Natural killer cell (primary cell): ENCODE measurements at places on chromosomes 11 and 22. TPM values are rescaled to one million over a fixed set of nuclear protein-coding genes. Genes with fewer than 3 reads are reported as not detected.

GRCh38 chr22:26646158-26646557 lies 11.2 kb upstream of the MIAT start:
- no peak overlapping the region for H3K4me3 ChIP-seq
- no peaks in the 10 kb centered on the region for H3K27me3 ChIP-seq
- H3K36me3 ChIP-seq, result no peaks in the 10 kb centered on the region
- H3K4me1 ChIP-seq, result peaks cover 72% of the 10 kb centered on the region
- no peak for DNase-seq

DNA sequence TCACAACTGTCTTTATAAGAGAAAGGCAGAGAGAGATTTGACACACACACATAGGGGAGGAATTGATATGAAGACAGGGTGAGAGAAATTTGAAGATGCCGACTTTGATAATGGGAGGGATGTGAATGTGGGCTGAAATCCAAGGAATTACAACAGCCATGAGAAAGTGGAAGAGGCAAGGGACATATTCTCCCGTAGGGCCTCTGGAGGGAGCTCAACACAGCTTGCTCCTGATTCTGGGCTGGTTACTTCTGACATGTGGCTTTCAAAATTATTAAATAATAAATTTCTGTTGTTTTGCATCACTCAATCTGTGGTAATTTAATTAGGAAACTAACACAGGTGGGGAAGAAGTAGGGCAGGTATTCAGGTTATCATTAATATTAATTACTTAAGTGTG lies 282.9 kb downstream of the LUZP2 start:
- no peak overlapping the region for H3K4me3 ChIP-seq
- no peak for DNase-seq
- no peaks in the 10 kb centered on the region for H3K36me3 ChIP-seq
- no peaks in the 10 kb centered on the region for H3K27me3 ChIP-seq
- H3K4me1 ChIP-seq, result no peaks in the 10 kb centered on the region
- no peak overlapping the region for H3K27ac ChIP-seq

DNA sequence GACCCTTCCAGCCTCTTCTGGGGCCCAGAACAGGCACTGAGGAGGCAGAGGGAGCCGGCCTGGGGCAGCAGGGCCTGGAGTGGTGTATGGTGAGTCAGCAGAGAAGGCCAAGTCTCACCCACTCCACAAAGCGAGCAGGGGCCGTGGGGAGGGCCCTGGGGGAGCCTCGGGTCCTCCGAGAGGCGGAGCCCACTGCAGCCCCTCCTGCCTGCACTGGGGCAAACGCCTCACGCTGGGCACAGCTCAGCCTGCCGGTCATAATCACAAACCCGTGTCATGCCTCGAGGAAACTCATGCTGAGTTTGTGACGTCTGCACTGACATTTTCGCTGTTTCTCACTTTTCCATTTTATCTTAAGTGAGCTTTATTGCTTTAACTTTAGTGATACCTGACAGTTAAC lies 38.4 kb downstream of the TOLLIP start:
- no peak for DNase-seq
- H3K36me3 ChIP-seq, result peaks cover 3% of the 10 kb centered on the region
- no peak overlapping the region for H3K4me3 ChIP-seq
- H3K4me1 ChIP-seq, result peaks cover 17% of the 10 kb centered on the region

GRCh38 chr11:79925570-79925969 lies 484.7 kb upstream of the TENM4 start:
- no peaks in the 10 kb centered on the region for H3K4me1 ChIP-seq
- no peaks in the 10 kb centered on the region for H3K27me3 ChIP-seq
- H3K36me3 ChIP-seq, result no peaks in the 10 kb centered on the region
- DNase-seq, result no peak

- no peak overlapping the region for H3K27ac ChIP-seq
- no peak overlapping the region for H3K4me3 ChIP-seq
- H3K36me3 ChIP-seq, result no peaks in the 10 kb centered on the region
- DNase-seq, result no peak
Observed at GRCh38 chr11:27055065-27055682, 14.6 kb downstream of the BBOX1 start.

- H3K27ac ChIP-seq, result no peak overlapping the region
- no peak overlapping the region for H3K4me3 ChIP-seq
- DNase-seq, result no peak
- H3K4me1 ChIP-seq, result no peaks in the 10 kb centered on the region
- peaks cover 15% of the 10 kb centered on the region for H3K36me3 ChIP-seq
- no peaks in the 10 kb centered on the region for H3K27me3 ChIP-seq
Observed at GRCh38 chr22:42905217-42905616, 48.1 kb upstream of the ARFGAP3 start.

GRCh38 chr11:47216121-47216798 lies 1.5 kb downstream of the DDB2 start:
- peaks cover 32% of the 10 kb centered on the region for H3K4me1 ChIP-seq
- no peaks in the 10 kb centered on the region for H3K27me3 ChIP-seq
- peak overlapping the region; percentile 96 for H3K27ac ChIP-seq
- peaks cover 8% of the 10 kb centered on the region for H3K36me3 ChIP-seq
- H3K4me3 ChIP-seq, result peak overlapping the region; percentile 98

DNA sequence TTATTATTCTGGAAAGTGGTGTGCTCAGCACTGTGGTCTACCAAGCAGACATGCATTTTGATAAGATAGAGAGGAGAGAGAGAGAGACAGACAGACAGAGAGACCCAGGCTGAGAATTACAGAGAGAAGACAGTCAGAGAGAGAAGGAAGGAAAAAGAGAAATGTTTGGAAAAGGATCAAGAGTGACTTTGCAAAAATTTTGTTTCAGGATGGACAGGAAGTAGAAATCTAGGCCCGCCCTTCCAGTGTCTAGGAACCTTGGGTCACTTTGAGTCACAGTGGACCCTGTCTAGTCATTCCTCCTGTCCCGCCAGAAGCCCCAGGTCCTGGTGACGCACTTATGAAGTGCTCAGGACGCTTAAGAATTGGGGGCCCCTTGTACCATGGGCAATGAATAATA lies 166.7 kb downstream of the ST3GAL4 start:
- H3K27ac ChIP-seq, result no peak overlapping the region
- no peaks in the 10 kb centered on the region for H3K4me1 ChIP-seq
- no peaks in the 10 kb centered on the region for H3K36me3 ChIP-seq

- no peak overlapping the region for H3K4me3 ChIP-seq
- no peak overlapping the region for H3K27ac ChIP-seq
- no peak for DNase-seq
Observed at GRCh38 chr11:70322666-70323065, 52.2 kb downstream of the PPFIA1 start.

GRCh38 chr11:123176785-123177184 lies 18.3 kb downstream of the CLMP start:
- H3K4me3 ChIP-seq, result no peak overlapping the region
- no peaks in the 10 kb centered on the region for H3K27me3 ChIP-seq
- H3K27ac ChIP-seq, result no peak overlapping the region

DNA sequence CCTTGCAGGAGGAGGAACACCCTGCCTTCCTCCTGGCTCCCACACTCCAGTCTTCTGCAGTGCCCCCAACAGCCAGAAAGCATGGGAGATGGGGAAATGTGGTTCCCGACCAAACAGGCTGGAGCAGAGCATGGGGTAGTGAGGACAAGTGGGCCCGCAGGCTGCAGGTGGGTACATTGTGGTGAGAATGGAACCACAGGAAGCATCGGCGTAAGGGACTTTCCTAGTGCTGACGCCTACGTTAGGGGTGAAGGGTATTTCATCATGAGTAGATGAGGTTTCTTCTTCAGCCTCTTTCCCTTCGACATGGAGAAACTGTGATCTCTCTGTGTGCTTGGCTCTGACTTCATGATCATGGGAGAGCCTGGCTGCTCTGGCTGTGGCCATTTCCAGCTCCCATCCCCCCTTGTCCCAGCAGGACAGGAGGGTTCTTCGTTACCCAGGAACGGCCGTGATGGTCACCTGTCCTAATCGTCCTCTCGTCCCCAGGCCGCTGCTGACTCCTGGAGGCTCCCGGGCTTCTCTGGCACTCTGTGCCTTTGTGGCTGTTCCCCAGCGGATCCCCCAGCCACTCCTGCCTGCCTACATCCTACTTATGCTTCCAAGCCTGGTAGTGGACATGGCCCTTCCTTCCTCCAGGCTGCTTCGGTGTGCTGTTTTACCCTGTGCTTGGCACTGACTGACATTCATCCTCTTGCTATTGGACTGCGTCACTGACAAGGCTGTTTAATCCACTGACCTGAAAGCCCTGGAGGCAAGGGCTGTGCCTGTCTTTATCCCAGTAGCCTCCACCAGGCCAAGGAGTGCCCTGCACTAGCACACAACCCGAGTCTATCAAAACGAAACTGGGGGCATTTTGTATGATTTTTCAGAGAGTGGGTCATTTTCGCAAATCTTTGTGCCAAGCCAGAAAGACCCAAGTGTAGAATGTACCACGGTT lies 65.2 kb upstream of the CECR2 start:
- H3K27me3 ChIP-seq, result no peaks in the 10 kb centered on the region
- no peaks in the 10 kb centered on the region for H3K36me3 ChIP-seq
- DNase-seq, result peak; percentile 88
- peak overlapping the region; percentile 43 for H3K27ac ChIP-seq
- H3K4me3 ChIP-seq, result no peak overlapping the region

DNA sequence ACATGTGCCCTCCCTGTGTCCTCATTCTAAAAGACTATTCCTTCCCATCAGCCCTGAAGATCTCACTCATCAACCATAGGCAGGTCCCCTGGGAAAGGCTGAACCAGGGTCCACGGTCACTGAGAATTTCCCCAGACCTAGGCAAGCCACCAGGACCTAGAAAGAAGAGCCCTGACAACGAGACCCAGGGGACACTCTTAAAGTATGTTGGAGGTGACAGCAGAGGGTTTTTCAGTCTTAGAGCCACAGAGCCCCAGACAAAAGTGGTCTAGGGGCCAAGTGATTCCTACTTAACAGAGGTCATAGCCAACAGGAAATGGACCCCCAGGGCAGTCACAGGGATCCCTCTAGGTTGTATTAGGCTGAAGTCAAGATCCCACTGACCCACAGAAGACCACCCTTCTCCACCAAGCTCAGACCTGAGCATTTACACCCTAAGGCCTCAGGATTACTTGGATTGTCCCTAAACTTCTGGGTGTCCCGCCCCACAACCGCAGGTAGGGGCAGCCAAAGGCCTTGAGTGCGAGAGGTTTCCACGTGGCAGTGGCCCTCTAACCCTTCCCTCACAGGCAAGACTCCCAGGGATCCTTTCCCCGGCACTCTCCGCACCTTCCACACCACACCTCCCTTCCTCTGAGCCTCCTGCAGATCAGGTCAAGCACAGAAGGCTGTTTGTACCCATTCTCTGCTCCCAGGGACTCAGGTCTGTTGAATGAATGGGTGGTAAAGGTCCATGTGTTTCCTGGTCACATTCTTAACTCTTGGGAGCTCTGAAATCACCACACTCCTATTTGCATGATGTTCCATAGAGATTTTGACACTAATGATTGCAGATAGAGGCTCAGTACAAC lies 12.3 kb downstream of the POU2AF1 start:
- peaks cover 3% of the 10 kb centered on the region for H3K4me1 ChIP-seq
- DNase-seq, result no peak
- H3K27ac ChIP-seq, result no peak overlapping the region
- no peaks in the 10 kb centered on the region for H3K27me3 ChIP-seq

DNA sequence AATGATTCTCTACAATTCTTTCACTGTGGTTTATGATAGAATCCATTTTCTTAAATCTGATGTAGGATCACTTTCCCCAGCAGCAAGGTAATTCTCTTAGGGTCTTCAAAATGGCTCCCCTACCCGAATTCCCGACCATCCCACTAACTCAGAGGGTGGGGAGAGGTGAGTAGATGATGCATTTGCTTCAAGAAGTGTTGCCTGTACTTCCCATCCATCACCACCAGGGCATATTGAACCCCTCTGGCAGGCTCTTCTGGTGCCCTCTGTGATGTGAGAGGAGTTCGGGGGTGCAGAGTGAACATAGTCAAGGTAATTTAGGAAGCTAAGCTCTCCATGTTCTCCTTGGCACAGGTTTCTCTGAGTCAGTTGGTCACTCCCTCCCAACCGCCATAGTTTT lies 52.3 kb downstream of the ZNRF3 start:
- no peak overlapping the region for H3K4me3 ChIP-seq
- peaks cover 7% of the 10 kb centered on the region for H3K27me3 ChIP-seq
- peak; percentile 10 for DNase-seq
- H3K4me1 ChIP-seq, result no peaks in the 10 kb centered on the region

DNA sequence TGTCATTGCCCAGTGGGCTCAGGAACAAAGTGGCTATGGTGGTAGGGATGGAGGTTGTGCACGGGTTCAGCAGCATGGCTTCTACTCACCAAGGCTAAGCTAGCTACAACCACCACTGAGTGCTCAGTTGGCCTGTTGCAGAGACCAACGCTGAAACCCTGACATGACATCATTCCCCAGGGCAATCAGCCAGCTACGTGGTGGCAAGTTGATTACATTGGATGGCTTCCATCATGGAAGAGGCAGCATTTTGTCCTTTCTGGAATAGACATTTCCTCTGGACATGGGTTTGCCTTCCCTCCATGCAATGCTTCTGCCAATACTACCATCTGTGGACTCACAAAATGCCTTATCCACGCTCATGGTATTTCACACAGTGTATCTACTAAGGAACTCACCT lies 634.3 kb downstream of the OPCML start:
- H3K27ac ChIP-seq, result no peak overlapping the region
- no peaks in the 10 kb centered on the region for H3K36me3 ChIP-seq
- DNase-seq, result no peak
- no peaks in the 10 kb centered on the region for H3K4me1 ChIP-seq

GRCh38 chr11:78802058-78802761 lies 227.5 kb upstream of the NARS2 start:
- H3K27me3 ChIP-seq, result no peaks in the 10 kb centered on the region
- H3K4me3 ChIP-seq, result no peak overlapping the region
- no peaks in the 10 kb centered on the region for H3K36me3 ChIP-seq
- no peak for DNase-seq
- H3K4me1 ChIP-seq, result no peaks in the 10 kb centered on the region

DNA sequence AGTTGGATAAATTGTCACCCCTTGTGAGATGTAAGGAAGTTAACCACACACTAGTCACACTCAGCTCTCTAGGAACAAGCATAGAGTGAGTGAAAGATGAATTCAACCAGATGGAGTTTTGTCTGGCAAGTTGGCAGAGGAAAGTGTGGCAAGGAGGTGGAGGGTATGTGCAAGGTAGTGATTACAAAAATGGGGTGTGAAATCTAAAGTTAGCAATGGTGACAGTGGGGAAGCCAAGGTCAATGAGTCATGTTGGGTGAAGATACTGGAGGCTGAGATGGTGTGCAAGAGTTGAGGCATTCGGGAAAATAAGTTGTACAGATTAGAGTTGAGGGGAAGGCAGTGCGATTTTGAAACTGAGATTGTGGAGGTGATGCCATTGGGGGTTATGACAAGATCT lies 33.7 kb downstream of the MRGPRX2 start:
- H3K4me3 ChIP-seq, result no peak overlapping the region
- no peak overlapping the region for H3K27ac ChIP-seq
- H3K27me3 ChIP-seq, result no peaks in the 10 kb centered on the region
- H3K4me1 ChIP-seq, result no peaks in the 10 kb centered on the region

- no peak overlapping the region for H3K4me3 ChIP-seq
- peaks cover 10% of the 10 kb centered on the region for H3K4me1 ChIP-seq
- no peak for DNase-seq
- no peaks in the 10 kb centered on the region for H3K27me3 ChIP-seq
- H3K36me3 ChIP-seq, result no peaks in the 10 kb centered on the region
- no peak overlapping the region for H3K27ac ChIP-seq
Observed at GRCh38 chr11:60634126-60634525, 65.3 kb upstream of the MS4A8 start.

Gene EMID1
- 0.59 TPM for total RNA-seq

Gene KCNC1
- not detected for total RNA-seq

Gene OR10A6
- total RNA-seq, result not detected

Gene THRSP
- not detected for total RNA-seq

Gene OR51B5
- total RNA-seq, result not detected

Gene RGL4
- 14.5 TPM for total RNA-seq
